ENCODE measurements at places on chromosomes 1 and 21.

GRCh38 chr1:44275991-44276405, 62.7 kb downstream of the DMAP1 start:
- peak; percentile 82 for DNase-seq

DNA sequence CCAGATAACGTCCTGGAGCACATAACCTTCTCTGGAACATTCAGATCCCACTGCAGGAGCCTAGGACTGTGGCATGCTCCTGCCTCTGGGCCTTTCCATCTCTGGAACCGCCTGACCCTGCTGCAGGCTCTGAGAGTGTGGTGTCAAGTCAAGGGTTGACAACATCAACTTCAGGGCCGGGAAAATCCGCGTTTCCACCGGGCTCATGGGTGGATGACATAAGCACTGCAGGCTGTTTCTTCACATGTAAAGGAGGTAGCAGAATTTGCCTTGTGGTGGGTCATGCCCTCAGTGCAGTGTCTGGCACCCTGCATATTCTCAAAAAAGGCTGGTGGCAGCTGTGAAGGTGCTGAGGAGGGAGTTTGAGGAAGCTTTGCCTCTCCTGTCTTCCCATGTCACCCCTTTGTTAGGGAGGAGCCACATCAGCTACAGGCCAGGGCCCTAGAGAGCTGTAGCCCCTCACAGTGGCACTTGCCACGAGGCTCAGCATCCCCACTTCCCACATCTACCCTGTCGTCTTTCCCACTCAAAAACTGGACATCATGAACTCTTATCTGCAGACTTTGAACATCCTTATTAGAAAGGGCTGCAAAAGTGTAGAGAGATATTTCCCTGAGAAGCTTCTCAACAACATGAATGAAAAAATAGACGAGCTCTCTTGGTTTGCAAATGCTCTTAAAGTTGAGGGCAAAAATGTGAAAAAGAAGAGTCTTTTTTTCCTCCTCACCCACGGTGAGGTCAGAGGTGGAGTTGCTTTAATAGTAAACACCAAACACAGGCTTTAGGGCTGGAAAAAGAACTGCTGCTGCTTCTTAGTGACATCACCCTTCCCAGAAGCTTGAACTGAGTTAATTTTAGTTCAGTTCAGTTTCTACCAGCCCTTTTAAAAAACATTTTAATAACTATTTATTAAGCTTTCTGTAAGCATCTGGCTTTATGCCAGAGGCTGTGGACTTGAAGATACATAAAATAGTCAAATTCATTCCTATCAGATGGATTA, 121.3 kb downstream of the HUNK start:
- DNase-seq = no peak

DNA sequence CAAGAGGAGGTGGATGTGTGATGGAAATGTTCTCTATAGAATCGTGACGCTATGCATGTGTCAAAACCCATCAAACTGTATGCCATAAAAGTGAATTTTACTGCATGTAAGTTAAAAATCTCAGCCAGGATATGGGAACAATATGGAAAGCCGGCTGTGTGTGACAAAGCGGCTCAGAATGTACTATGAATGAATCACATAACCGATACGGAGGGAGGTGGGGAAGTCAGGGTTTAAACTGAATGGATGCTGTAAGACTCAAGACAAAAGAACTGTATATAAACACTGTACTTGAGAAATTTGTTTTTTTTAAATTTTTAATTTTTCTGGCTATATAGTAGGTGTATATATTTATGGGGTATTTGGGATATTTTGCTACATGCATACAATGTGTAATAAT, 111.6 kb upstream of the PDE4B start:
- no peak for DNase-seq

DNA sequence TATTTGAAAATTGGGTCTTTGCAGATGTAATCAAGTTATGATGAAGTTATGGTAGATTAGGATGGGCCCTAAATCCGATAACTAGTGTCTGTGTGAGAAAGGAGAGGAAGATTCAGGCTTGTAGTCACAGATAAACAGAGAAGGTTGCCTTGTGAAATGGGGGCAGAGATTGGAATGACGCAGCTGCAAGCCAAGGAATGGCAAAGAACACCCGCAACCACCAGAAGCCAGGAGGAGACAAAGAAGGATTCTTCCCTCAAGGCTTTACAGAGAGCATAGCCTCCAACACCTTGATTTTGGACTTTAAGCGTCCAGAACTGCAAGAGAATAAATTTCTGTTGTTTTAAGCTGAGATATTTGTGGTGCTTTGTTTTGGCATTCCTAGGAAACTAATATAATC, 35.4 kb upstream of the COL24A1 start:
- DNase-seq = no peak

- DNase-seq = no peak
Observed at GRCh38 chr1:85276978-85277639, 677 bp upstream of the BCL10 start.

GRCh38 chr1:22184892-22185612, 42.2 kb upstream of the WNT4 start:
- no peak for DNase-seq

GRCh38 chr1:60753036-60753900, 329.1 kb upstream of the NFIA start:
- DNase-seq = no peak

- no peak for DNase-seq
Observed at GRCh38 chr1:6126521-6127067, 53.5 kb downstream of the CHD5 start.

DNA sequence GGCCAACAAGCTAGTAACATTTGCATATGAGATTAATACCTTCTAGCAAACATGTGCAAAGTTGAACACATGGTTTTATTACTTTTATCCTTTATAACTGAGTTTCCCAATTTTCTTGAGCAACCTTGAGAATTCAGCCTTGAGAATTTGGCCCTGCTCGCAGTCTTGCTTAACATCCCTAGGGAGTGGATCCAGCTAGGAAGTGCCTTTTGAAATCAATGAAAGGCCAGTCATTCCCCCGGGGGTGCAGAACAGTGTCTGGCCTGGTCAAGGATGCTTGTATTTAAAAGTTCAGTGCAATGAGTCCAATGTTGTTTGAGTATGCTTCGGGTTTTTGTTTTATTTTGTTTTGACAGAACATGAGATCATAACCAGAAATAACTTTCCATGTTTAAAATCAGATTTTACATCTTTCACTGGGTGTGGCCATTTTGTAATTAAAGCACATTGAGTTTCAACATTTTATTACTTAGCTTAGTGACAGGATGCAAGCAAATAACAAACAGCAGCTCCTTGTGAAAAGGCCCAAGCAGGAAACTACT, 16.7 kb downstream of the PALMD start:
- DNase-seq = no peak

- no peak for DNase-seq
Observed at GRCh38 chr1:64304823-64305222, 101.4 kb downstream of the UBE2U start.

- no peak for DNase-seq
Observed at GRCh38 chr1:206941766-206942418, 4.4 kb downstream of the PIGR start.
